GM23338 (cell line): ENCODE measurements at places on chromosomes 3 and 15. TPM values are rescaled to one million over a fixed set of nuclear protein-coding genes. Genes with fewer than 3 reads are reported as not detected.

- DNase-seq: peak; percentile 56
These were observed 25.9 kb upstream of the CDV3 start for GRCh38 chr3:133547432-133548041.

- peak; percentile 21 for DNase-seq
These were observed 79.8 kb upstream of the IQSEC1 start for GRCh38 chr3:13152826-13153710.

- no peak for DNase-seq
These were observed 25.9 kb upstream of the UACA start for GRCh38 chr15:70789213-70789612.

GRCh38 chr15:77625376-77625775 is 7.3 kb downstream of the LINGO1 start:
- DNase-seq: no peak

GRCh38 chr15:91068966-91069365 is 31.1 kb upstream of the SV2B start:
- peak; percentile 27 for DNase-seq

DNA sequence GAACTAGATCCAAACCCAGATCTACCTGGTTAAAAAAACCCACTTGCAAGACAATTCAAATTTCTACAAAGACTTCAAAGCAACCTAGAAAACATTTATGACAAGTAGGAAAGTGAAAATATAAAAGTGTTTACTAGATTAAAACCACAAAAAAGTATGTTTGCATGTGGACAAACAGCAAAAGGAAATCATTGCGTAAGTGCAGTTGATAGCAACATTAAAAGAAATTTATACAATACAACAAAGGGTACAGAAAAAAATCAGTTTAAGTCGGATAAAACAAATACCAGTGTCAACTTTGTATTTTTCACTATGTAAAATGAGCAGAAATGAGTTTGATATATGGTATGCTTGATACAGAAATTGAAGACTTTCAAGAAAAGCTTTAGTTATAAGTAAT is 2.6 kb downstream of the EIF5A2 start:
- DNase-seq: no peak

DNA sequence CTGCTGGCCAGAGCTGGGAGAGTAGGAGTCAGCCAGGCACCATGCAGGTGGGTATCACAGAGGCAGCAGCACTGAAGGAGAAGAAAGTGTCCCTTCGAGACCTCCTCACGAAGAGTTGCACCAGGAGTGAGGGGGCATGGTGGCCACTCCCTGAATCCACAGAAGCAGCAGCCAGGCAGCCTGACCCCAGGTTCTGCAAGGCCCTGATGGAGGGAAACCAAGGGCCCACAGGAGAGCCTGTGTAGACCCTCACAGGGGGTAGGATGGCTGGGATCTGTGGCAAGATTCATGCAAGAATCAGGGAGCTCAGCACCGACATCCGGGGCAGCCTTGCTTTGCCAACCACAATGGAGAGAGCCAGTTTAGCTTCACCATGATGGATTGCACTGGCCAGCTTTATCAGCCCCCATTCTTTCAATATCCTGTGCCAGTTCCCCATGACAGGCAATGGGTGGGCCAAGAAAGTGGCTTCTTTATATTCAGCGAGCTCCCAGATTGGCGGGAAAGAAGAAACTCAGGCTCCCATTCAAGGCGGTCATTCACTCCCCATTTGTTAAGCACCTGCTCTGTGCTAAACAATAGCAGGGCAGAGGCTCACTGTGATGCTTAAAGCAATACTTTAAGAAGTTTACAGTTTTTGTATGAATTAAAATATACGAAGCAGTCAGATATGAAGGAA is 33.5 kb upstream of the TBC1D21 start:
- DNase-seq: no peak

DNA sequence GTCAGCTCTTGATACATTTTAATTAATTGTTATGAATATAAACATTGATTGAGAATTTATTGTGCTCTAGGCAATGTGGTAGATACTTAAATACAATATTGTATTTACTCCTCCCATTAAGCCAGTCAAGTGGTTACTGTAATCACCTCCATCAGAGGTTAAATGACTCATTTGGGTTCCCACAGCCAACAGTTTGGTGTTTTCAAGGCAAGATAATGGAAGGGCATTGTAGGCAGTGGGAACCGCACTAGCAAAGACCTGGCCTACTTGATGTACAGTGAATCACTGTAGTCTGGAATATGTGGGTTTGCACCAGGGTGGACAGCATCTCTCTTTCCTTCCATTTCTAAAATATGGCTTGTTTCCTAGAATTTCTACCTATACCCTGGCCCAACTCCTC is 127.4 kb downstream of the EDEM1 start:
- DNase-seq: no peak

DNA sequence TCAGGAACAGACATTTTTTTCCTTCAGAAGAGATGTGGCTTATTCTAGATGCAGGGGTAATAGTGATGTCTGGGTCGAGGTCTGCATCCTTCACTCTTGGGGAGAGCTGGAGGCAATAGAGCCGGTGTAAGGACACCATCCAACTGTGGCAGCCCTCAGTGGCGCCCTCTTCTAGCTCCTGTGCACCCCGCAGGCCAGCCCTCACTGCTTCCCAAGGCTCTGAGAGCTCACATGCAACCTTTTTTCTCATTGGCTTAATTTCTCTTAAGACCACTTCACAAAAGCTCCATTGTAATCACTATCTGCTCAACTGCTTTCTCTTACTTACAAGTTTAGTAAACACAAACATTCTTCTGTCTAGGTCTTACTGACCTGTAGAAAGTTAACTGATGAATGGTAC is 3.9 kb upstream of the VPS8 start:
- DNase-seq: peak; percentile 84

- no peak for DNase-seq
These were observed 105.3 kb upstream of the PEX5L start for GRCh38 chr3:180142041-180142440.

GRCh38 chr3:11076711-11077110 is 77.6 kb upstream of the HRH1 start:
- DNase-seq: peak; percentile 26

GRCh38 chr3:102207151-102207571 is 227.7 kb upstream of the ZPLD1 start:
- no peak for DNase-seq

GRCh38 chr3:112514527-112515128 is 15.4 kb upstream of the BTLA start:
- DNase-seq: no peak

- no peak for DNase-seq
These were observed 1.1 kb upstream of the CEMIP start for GRCh38 chr15:80777826-80778620.

DNA sequence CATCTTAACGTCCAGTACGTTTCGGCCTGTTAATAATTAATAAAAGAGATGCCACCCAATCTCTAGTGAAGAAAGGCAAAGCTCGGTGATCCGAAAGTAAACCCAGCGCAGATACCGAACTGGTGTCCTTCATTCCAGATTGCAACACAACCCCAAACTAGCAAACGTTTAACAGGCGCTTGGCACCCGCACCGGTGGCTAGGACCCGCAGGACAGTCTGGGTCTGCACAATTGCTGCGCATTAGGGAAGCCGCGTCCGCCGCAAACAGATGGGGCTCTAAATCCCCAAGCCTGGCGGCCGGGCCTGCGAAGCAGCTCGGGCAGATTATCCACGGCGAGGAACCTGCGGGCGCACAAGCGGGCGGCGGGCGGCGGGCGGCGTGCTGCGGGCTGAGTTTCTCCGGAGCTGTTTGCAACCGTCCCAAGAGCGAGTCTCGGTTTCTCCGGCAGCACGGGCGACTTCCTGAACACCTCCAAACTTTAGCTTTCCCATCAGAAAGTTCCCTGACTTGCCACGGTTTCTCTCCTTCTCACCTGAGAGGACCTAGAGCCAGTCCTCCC is 112.1 kb upstream of the ICE2 start:
- peak; percentile 82 for DNase-seq

DNA sequence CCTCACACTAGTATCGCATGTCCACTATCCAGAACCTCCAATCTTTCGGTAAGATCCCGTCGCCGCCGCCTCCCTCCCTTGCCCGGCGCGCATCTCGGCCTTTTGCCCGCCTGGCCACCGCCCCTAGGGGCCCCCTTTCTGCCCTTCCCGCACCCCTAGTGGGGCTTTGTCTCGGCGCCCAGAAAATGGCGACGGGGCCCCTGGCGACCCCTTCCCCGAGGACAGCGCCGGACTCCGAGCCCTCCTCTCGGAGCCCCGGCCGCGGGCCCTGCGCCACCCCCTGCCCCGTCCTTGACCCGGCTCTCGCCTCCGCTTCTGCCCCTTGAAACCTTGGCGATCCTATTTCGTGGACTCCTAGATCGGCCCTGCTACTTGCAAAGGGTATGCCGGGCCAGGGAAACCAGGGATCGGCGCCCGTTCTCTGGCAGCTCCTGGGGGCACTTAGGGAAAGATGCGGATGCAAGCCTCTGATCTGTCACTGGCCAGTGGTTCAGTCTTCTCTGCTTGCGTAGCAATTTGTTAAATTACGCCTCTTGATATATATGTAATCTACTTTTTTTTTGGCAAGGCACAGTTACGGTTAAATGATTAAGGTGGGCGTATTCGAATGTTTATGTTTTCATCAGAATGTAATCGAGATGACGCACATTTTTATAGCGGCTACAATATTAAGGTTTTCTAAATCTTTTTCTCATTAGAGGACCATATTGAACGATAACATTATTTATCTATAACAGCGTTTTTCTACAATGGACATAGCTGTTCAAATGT is 603 bp downstream of the EIF1B start:
- peak; percentile 52 for DNase-seq

- DNase-seq: peak; percentile 73
These were observed 462.0 kb downstream of the PDCD6IP start for GRCh38 chr3:34260271-34261000.

- DNase-seq: no peak
These were observed 523.7 kb upstream of the PROK2 start for GRCh38 chr3:72308641-72309040.

GRCh38 chr3:18968120-18968519 is 180.2 kb upstream of the KCNH8 start:
- DNase-seq: no peak

- no peak for DNase-seq
These were observed 1.3 kb downstream of the ARL6IP5 start for GRCh38 chr3:69085833-69086722.

- no peak for DNase-seq
These were observed 25.5 kb downstream of the TMEM41A start for GRCh38 chr3:185473290-185473815.

DNA sequence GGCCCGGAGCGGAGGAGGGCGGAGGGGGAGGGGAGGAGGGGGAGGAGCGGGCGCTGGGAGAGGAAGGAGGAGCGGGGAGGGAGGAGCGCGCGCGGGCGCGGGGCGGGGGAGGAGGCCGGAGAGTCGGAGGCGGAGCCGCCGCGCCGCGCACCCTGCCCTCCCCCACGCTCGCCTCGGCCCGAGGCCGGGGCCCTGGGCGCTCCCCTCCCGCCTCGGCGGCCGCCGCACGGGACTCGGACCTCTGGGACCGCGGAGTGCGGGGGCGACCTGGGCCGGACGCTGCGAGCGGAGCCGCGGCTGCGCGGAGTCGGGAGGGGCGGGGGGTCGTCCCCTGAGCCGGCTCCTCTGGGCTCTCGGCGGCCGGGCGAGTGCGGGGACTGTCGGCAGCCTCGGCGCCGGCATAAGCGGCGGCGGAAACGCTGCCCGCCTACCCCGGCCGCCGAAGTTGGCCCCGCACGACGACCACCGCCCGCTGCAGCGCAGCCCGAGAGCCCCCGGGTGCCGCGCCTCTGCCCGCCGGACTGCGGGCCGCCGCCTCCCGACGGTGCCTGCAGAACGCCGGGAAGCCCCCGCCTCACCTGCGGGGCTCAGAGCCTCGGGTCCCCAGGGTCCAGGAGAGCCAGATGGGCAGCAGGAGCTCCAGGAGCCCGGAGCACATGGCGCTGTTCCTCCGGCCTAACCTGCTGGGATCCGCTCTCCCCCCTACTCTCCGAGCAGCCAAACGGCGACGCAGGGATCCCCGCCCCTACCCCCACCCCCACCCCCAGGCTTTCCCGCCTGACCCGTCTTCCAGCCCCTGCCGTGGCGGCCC is 406 bp upstream of the GABRB3 start:
- peak; percentile 88 for DNase-seq

- no peak for DNase-seq
These were observed 901.7 kb downstream of the NTRK3 start for GRCh38 chr15:87354661-87355410.

DNA sequence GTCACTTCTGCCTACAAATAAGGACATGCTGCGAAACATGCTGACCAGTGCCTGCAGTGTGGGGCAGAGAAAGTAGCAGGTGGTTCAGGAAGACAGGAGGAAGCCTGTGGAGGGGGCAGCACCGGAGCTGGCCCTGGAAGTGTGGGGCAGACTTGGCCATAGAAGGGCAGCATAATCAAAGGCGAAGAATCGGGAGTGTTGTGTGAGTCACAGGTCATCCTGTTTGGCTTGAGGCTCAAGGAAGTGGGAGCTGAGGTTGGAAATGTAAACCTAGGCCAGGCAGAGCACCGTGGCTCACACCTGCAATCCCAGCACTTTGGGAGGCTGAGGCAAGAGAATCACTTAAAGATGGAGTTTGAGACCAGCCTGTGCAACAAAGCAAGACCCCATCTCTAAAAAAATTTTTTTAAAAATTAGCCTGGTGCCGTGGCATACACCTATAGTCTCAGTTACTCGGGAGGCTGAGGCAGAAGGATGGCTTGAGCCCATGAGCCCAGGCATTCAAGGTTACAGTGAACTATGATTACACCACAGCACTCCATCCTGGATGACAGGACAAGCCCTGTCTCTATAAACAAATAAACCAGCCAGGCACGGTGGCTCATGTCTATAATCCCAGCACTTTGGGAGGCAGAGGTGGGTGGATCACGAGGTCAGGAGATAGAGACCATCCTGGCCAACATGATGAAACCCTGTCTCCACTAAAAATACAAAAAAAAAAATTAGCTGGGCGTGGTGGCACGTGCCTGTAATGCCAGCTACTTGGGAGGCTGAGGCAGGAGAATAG is 54.0 kb downstream of the FAM43A start:
- DNase-seq: no peak

DNA sequence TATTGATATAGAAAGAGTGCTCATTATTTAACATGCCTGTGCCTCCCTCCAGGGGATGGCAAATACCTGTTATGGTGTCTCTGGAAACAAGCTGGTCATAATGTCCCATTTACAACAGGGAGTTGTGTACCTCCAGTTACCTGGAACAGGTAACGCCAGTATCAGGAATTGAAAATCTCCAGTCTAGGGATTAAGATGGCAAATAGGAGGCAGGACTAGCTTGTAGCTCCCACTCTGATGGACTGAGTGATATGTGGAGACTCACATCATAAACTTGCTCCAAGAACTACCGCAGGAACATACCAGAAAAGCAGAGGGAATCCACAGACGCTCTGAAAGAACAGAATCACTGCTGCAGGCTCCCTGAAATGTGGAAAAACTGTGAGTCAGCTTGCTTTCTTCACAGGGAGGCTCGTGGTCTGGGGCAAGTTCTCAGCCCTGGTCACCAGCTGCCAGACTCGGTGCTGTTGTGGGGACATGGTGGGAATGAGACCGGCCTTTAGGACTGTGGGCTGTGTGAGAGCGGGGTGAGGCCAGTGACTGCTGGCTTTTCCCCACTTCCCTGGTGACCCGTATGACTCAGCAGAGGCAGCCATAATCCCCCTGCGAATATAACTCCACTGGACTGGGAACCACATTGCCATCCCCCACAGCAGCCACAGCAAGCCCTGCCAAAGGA is 97.4 kb downstream of the KCNAB1 start:
- DNase-seq: no peak

IQCF5 gene
- polyA plus RNA-seq: not detected in 2 replicates

SLC12A1 gene
- polyA plus RNA-seq: 0.52 and 0.57 TPM in 2 replicates

AGBL1 gene
- not detected in 2 replicates for polyA plus RNA-seq

RHOV gene
- polyA plus RNA-seq: 3.0 and 4.4 TPM in 2 replicates

FAM98B gene
- polyA plus RNA-seq: 10.1 and 11.6 TPM in 2 replicates

CADM2 gene
- 31.5 and 47.5 TPM in 2 replicates for polyA plus RNA-seq

NEDD4 gene
- polyA plus RNA-seq: 2.1 and 2.5 TPM in 2 replicates

TMIE gene
- 0.70 and 0.84 TPM in 2 replicates for polyA plus RNA-seq

RAD51 gene
- 19.5 and 26.2 TPM in 2 replicates for polyA plus RNA-seq

ZNF660 gene
- polyA plus RNA-seq: 5.4 and 5.9 TPM in 2 replicates
